HCT116 (cell line): ENCODE measurements at places on chromosomes 5 and 9.

- DNase-seq: no peak
These were observed 360.8 kb downstream of the NTRK2 start for GRCh38 chr9:85030316-85030715.

- DNase-seq: no peak
These were observed 7.6 kb upstream of the CLPTM1L start for GRCh38 chr5:1352231-1353219.

- no peak for DNase-seq
These were observed 183.9 kb downstream of the LURAP1L start for GRCh38 chr9:12958708-12959107.

GRCh38 chr5:68920888-68921287, 172.9 kb upstream of the SLC30A5 start:
- no peak for DNase-seq

- DNase-seq: no peak
These were observed 17.3 kb downstream of the CMBL start for GRCh38 chr5:10290438-10290837.
